ENCODE measurements at places on chromosomes 2 and 18.

GRCh38 chr18:76495006-76495370, at the start of gene ZNF516:
Gene ZNF516, minus strand, starts transcription at chr18:76495242. Its CDS starts 52,188 bp downstream, at chr18:76443054.
- no peak for DNase-seq

DNA sequence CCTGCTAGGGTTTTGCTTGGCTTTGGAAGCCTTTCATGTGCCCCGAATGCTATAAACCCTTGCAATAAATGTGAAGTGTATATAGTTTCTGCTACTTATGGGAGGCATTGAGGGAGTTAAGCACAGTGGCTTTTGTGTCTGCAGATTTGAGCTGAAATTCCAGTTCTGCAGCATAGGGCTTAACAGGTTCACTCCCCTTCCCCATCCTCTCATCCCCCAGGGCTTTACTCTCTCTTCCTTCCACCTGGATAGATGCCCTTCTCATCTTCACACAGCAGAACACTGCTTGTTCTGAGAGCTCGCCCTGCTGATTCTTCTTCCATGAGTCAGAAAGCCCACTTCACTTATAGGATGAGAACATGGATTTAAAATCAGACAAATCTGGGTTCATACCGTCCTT, 37.2 kb downstream of the SOX11 start:
- DNase-seq = no peak

- DNase-seq = no peak
Measured at GRCh38 chr2:221641181-221641871, 69.2 kb upstream of the EPHA4 start.

DNA sequence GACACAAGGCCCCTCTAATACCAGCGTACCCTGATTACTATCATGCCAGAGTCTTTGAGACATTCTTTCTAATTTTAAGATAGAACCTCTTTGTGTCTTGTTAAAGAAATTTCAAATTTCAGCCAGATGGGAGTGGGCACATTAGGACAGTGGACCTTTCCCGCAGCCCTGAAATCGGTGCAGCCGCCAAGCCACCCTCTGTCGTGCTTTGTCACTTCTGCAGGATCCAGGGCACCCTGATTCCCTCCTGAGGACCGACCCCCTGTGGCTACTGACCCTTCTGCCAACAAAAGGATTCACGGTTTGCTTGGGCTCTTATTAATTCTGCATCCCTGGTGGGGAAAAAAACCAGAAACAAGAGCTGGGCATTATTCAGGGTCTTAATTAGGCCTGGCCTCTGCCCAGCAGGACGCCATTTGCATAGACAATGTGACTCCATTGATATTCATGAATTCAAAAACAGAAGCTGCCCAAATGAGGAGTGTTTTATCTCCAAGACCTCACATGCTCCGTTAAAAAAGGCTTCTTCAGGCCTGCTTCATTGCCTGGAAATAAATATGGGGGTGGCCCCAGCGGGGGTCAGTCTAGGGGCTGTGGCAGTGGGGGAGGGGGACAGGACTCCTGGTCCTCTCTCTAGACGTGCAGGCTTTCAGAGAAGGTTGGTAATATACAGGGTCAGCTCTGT, 116.9 kb downstream of the ALPK2 start:
- DNase-seq = no peak

GRCh38 chr2:215622837-215623236, 187.0 kb upstream of the FN1 start:
- DNase-seq = no peak
